ENCODE measurements at places on chromosomes 2 and 18.

DNA sequence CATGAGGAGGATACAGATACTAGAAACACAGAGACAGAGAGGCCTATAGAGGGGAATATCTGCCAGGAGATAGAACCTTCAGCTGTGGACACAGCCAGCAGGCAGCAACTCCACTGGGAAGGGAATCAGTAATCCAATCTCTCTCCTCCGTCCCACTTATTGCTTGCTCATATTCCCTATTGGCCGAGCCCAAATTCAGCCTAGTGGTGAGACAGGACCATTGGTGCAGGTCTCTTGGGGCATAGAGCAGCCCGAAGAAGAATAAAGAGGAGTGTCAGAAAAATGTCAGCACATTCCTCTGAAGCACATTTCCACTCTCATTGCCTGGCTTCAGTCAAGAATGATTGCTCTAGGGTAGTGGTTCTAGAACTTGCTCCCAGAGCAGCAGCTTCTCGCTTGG, 1091.5 kb upstream of the GYPC start:
- DNase-seq, result no peak

- DNase-seq, result no peak
These were observed 592.3 kb downstream of the THSD7B start for GRCh38 chr2:137357634-137358033.

GRCh38 chr2:143842836-143843235, 677.1 kb downstream of the ZEB2 start:
- no peak for DNase-seq

DNA sequence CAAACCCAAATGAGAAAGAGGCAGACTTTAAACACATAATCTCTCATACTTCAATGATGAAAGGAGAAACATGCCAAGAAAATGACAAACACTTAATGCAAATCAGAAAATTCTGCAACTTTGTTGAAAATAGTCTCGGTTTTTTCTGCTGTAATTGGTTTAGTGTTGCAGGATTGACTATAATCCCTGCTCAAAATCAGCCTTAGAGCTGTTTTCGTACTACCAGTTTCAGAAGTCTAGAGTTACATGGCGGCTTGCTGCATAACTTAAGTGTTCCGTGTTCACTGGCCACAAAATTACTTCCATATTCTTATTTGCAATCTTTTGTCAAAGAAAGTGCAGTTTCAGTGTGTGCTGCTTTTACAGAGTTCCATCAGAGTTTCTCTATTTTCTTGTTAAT, 48.9 kb upstream of the ITGAV start:
- no peak for DNase-seq

- no peak for DNase-seq
These were observed 523.5 kb upstream of the ZEB2 start for GRCh38 chr2:145043399-145043834.

DNA sequence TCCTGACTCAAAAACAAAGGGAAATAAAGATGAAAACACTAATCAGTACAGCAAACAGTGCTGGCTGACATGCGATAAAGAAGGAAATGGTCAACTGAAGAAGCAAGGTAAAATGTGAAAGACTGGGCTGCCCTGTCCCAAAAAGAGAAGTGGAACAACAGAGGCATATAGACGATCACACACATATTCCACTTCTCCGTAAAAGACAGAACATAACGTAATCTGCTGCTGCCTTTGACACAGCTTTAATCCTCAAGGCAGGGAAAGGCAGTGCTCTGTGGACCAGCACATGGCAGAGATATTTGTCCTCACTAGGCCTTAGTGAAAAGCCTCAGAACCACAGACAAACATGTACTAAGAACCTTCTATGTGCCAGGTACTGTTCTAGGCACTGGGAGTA, 24.3 kb upstream of the REL start:
- no peak for DNase-seq

DNA sequence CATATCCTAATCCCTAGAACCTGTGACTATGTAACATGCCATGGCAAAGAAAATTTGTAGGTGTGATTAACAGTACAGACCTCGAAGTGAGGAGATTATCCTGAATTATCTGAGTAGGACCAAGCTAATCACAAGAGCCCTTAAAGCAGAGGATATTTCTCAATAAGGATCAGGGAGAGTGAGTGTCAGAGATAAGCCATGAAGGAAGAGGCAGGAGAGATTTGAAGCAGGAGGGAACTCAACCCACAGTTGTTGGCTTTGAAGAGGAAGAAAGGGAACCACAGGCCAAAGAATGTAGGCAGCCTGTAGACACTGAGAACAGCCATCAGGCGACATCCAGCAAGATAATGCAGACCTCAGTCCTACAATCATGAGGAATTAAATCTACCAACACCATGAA, 229.3 kb downstream of the NBAS start:
- DNase-seq, result no peak

DNA sequence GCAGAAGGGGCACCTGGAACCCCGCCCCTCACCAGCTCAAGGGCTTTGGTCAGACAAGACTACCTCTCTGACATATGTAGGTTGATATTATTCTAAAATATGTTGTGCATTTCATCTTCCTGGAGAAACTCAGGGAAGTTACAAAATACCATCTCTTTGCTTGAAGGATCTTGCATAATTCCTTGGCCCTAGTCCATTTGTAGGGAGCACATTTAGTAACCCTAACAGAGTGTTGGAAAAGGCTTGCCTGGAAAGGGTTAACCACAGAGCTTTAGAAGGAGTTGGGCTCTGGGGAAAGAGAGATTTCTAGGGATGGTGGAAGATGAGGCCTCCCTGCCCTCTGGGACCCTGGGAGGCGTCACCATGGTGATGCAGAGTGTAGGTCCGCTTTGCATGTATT, 143.0 kb upstream of the SLC1A4 start:
- DNase-seq, result no peak

DNA sequence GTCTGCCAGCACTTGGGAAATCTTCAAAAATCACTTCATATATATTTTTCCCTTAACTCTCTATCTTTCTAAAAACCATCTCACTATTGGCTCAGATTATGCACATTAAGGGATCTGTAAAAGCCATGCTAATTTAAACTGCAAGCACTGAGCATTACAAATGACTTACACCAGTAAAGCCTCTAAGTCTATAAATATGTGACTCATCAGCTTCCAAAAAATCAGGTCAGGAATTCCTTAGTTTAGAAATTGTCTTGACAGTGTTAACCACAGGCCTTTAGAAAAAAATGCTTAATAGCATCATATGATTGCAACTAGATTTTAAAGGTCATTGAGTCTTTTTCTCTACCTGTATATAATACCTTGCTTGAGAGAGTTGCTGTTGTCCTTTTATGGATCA, 1113.6 kb upstream of the PIK3C3 start:
- DNase-seq, result no peak

DNA sequence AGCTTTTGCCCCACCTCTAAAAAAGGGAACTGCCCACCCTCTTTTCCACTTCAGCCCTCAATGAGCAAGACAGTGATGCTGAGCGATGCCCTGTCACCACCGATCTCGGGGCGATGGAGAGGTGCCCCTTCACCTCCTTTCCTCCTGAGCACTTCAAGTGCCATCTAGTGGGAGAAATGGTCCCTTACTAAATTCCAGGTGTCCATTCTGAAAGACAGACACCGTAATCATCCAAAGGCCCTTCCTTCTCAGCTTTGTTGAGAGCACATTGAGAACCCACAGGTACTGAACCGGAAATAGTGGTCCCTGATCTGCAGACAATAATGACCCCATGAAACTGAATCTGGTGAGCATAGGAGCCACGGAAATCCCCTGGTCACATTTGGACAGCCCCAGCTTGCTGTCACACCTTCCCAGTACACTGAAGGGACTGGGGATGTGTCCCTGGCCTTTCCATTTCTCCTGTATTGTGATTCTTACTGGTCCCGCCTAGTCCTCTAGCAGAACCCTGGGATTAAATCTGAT, 38.5 kb downstream of the KCTD18 start:
- DNase-seq, result peak; percentile 30

- DNase-seq, result no peak
These were observed 798 bp downstream of the TANC1 start for GRCh38 chr2:158969162-158969714.

GRCh38 chr2:63484481-63484880, 103.8 kb downstream of the WDPCP start:
- DNase-seq, result no peak
